ENCODE measurements at places on chromosomes 13 and 19.

DNA sequence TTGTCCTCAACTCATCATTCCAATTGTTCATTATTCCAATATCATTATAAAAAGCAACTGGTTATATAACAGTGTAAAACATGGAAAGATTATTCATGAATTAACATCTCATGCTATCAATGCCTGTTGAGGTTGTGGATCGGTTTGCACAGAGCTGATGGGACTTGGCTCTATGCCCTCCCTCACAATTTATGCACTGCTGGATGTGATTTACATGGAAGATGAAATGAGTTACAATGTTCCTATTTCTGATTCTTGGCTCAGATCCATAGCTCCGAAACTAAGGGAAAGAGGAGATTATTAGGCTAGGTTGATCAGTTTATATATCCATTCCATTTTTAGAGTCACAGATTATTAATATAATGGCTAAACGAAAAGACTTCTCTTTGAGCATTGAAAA lies 38.6 kb downstream of the SCEL start:
- DNase-seq: no peak

DNA sequence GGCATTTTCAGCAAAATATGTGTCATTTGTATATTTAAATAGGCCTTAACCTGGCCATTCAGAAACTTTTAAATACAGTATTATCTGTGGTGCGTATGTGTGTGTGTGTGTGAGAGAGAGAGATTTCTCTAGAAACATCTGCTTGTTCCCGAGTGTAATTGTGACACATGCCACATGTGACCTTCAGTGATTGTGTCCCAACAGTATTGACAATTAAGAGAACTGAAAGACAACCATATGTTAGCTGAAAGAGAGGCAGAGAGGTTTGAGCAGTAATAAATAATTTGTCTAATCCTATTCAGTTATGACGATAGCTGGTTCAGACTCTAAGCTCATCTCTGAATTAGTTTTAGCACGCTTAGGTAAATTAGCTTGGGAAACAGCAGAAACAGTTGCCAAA lies 1503.1 kb downstream of the PCDH9 start:
- no peak for DNase-seq

GRCh38 chr13:95862408-95862807 lies 185.5 kb downstream of the DNAJC3 start:
- no peak for DNase-seq

GRCh38 chr13:105572401-105572800 lies 963.1 kb downstream of the EFNB2 start:
- DNase-seq: no peak

GRCh38 chr13:24454056-24454455 lies 58.5 kb downstream of the PARP4 start:
- DNase-seq: no peak

GRCh38 chr13:94481941-94482340 lies 2.5 kb upstream of the DCT start:
- DNase-seq: no peak

DNA sequence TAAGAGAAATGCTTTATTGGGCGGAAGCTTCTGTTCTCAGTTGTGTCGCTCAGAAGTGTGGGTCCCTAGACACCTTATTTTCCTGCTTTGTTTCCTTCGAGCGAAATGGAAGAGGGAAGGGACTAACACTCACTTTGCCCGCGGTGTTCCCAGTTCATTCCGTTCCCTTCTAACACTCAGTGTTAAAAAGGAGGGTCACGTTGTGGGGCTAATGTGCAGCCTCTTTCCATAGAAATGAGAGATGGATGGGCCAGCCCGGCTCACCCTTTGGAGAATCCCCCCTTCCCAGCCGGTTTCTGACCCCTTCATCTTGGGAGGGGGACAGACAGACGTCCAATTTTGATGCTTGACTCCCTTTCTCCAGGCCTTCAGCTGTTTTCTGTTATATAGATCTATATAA lies 2.3 kb downstream of the ATP11A start:
- no peak for DNase-seq

- no peak for DNase-seq
These were observed 184.7 kb downstream of the OXGR1 start for GRCh38 chr13:96809366-96810096.

- no peak for DNase-seq
These were observed 21.1 kb downstream of the ZNF274 start for GRCh38 chr19:58203814-58204475.

DNA sequence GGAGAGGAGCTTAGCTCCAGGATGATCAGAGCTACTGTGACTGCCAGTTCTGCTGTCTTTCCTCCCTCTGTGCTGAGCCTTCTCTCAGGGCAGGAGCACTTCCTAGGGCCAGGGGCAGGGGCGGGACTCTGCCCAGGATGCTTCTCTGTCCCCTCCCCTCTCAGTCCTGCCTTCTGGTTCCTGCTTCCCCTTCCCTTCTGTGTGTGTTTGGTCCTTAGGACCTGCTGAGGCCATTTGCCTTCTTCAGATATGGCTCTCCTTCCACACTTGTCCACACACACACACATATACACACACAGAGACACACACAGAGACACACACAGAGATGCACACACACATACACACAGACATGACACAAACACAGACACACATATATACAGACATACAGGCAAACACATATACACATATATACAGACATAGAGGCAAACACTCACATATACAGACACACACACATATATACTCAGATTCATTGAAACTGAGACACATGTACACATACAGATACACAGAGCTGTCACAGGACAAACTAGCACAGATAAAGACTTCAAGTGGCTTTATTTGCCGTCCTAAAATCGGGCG lies 22.0 kb upstream of the CD177 start:
- DNase-seq: no peak

- no peak for DNase-seq
These were observed 111.6 kb downstream of the NHLRC3 start for GRCh38 chr13:39149896-39150295.

DNA sequence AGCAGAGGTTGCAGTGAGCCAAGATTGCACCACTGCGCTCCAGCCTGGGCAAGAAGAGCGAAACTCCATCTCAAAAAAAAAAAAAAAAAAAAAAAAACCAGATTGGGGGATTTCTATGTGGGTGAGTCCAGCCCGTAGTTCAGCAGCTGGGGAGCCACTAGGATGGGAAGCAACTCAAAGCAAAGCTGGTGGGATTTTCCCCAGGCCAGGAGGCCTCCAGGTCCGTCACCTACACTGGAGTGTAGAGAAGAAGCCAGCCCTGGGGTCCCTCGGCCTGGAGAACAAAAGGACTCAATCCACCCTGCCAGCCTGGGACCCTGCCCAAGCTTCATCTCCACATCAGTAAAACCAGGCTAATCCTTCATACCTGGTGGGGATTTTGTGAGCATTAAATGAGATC lies 121.3 kb upstream of the CACNA1A start:
- DNase-seq: no peak

DNA sequence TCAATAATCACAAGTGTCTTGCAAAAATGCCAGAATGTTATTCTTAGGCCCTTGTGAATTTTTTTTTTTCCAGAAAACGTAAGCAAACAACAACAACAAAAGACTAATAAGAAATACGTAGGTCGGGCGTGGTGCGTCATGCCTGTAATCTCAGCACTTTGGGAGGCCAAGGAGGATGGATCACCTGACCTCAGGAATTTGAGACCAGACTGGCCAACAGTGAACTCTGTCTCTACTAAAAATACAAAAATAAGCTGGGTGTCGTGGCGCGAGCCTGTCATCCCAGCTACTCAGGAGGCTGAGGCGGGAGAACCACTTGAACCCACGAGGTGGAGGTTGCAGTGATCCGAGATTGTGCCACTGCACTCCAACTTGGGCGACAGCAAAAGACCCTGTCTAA lies 20.9 kb downstream of the TSC22D1 start:
- no peak for DNase-seq

GRCh38 chr13:32107474-32107873 lies 75.9 kb downstream of the FRY start:
- no peak for DNase-seq

- DNase-seq: no peak
These were observed 22.4 kb upstream of the MATK start for GRCh38 chr19:3808420-3809143.

GRCh38 chr13:50794226-50794625 lies 49.3 kb downstream of the DLEU7 start:
- DNase-seq: no peak

DNA sequence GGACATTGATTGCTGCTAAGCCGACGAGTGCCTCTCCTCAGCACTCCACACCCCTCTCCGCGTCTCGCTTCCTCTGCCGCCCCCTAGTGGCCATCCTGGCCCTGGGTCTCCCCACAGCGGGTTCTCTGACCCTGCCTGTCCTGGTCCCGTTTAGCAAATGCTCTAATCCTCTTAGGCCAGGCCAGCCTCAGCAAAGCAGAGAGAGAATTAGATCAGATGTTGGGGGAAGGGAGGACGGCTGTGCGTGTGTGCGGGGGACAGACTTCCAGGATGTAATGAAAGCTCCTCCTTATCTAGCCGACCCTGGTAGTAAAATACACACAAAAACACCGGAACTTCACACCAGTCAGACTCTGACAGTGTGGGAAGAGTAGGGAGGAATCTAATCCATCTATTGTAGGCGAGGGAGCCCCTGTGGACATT lies 4.5 kb downstream of the TPRX2 start:
- DNase-seq: peak; percentile 59

- no peak for DNase-seq
These were observed 82.4 kb upstream of the MBNL2 start for GRCh38 chr13:97139691-97140090.

GRCh38 chr13:52707375-52707774 lies 32.2 kb downstream of the CNMD start:
- DNase-seq: no peak

- DNase-seq: no peak
These were observed 397 bp downstream of the DACT3 start for GRCh38 chr19:46660551-46661019.

- DNase-seq: no peak
These were observed 2.3 kb downstream of the SPPL2B start for GRCh38 chr19:2330632-2331284.

DNA sequence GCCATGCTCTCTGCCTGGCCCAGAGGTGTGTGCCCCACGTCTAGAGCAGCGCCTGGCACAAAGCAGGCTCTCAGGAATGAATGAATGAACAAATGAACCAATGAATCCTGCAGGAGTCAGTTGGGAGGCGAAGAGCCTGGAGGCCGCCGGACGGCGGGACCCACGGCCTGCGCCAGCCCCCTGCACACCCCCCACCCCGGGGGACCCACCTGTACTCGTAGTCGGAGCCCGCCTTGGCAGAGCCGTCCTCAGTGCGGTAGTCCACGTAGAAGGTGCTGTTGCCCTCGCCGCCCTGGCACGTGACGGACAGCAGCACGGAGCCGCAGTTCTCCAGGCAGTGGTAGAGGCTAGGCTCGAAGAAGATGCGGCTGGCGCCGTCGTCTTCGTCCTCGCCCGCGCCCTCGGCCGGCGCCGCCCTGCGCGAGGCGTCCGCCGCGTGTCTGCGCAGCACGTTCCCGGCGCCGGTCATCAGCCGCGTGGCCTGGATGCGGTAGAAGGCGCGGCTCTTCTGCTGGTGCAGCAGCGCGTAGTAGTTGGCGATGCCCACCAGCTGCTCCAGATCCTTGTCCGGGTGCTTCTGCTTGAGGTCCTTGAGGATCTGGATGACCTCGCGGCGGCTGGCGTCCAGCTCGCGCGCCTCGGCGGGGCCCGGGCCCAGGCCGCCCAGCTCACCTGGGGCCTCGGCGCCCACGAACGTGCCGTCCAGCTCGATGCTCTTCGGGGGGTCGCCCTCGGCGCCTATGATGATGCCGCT lies 14.8 kb downstream of the SLC8A2 start:
- DNase-seq: no peak

DNA sequence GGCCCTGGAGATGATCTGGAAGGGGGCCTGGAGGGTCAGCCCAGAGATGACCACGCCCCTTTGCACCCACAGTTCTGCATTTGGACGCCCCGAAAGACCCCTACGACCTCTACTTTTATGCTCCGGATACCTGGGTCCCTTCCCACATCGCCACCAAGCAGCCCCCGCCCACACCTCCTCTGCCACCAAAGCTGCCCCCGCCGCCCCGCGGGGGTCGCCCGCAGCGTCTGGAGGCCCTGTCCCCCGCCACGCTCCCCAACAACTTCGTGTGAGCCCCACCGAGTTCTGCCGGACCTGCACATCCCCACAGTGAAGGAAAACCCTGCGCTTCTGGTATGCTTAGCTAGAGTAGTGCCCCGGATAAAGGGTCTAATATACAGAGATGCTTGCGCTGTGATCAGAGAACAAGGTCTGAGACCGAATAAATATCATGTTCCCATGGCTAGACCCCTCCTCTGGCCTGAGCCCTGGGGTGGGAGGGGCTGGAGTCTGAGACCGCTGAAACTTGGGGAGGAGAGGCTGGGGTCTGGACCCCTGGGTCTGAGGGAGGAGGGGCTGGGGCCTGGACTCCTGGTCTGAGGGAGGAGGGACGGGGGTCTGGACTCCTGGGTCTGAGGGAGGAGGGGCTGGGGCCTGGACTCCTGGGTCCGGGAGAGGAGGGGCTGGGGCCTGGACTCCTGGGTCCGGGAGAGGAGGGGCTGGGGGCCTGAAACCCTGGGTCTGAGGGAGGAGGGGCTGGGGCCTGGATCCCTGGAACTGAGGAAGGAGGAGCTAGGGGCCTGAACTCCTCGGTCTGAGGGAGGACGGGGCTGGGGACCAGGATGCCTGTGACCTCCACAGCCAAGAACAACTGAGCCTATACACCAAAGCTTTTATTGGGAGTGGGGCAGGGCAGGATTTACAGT lies 3.6 kb downstream of the GFY start:
- DNase-seq: no peak

- DNase-seq: no peak
These were observed 477 bp upstream of the PLEKHF1 start for GRCh38 chr19:29664753-29665214.

- no peak for DNase-seq
These were observed 27.8 kb downstream of the MAN2B1 start for GRCh38 chr19:12638611-12639182.

DNA sequence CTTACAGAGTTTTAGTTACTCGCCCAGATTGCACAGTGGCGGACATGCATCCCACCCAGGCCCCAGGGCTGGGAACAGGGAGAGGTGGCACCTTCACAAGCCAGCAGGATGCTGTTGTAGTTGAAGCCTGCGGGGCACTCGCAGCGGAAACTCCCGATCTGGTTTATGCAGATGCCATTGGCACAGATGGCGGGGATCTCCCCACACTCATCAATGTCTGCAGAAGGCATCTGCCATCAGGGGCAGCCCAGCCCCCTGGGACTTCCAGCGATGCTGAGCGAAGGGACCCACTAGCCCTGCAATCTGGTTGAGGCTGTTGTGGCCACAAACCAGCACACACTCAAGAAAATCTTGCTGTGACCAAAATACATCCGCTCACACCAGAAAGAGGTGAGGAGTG lies 44.6 kb downstream of the CCL25 start:
- no peak for DNase-seq

DNA sequence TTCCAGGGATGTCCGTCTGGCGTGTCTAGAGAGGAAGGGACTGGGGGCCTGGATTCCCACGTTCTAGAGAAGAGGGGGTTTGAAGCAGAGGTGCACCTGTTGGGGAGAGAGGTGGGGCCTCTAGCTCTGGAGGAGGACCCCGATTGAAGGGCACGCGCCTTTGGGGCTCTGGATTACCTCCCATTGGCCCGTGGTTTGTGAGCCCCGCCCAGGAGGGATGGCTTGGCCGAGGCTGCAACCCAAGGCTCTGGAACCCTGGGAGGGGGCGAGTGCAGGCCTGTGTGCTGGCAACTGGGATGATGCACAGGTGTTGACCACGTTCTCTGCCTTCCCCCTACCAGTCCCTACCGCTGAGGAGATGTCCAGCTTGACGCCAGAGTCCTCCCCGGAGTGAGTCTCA lies 20.2 kb downstream of the TMEM150B start:
- no peak for DNase-seq

All from CD4-positive, alpha-beta T cell treated with Interferon gamma for 1 hour (primary cell).